Activated CD8-positive, alpha-beta T cell treated with anti-CD3 and anti-CD28 coated beads, Interleukin-2, amount 10 ng/mL, durations not matched to agents 7 days and 5 days (primary cell): ENCODE measurements at places on chromosomes 12 and 14. TPM values are rescaled to one million over a fixed set of nuclear protein-coding genes. Genes with fewer than 3 reads are reported as not detected.

- DNase-seq, result no peak
Measured at GRCh38 chr12:12011880-12012260, 58.9 kb upstream of the BCL2L14 start.

GRCh38 chr12:30700216-30700900, 4.7 kb upstream of the IPO8 start:
- DNase-seq, result no peak

GRCh38 chr14:90398315-90398839, 1.5 kb downstream of the CALM1 start:
- peak; percentile 72 for DNase-seq

GRCh38 chr14:81536241-81536771, 2.7 kb upstream of the SEL1L start:
- no peak for DNase-seq

- no peak for DNase-seq
Measured at GRCh38 chr12:51521554-51522276, 69.3 kb upstream of the SCN8A start.

GRCh38 chr12:4112734-4113325, 160.7 kb upstream of the CCND2 start:
- peak; percentile 18 for DNase-seq

DNA sequence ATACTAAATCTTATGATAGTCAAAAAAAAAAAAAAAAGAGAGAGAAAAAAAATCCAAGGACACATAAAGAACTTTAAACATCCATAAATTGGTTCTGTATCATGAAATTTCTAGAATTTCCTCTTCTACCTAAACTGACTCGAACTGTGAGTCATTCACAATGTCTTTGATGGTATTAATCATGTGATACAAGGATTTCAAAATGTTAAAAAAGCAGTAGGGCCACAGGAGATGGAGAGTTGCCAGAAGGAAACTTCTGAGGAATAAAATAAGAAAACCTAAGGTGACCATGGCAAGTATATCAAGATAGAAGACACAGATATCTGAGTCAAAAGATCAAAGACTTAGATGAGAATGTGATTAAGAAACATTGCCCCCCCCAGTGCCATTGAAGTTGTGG, 1320.9 kb upstream of the FLRT2 start:
- DNase-seq, result no peak

GRCh38 chr14:69664865-69665526, 53.6 kb downstream of the SUSD6 start:
- DNase-seq, result no peak

- no peak for DNase-seq
Measured at GRCh38 chr14:103132381-103133209, 9.3 kb downstream of the TNFAIP2 start.

GRCh38 chr12:131704509-131704908, 6.4 kb upstream of the SFSWAP start:
- DNase-seq, result no peak

DNA sequence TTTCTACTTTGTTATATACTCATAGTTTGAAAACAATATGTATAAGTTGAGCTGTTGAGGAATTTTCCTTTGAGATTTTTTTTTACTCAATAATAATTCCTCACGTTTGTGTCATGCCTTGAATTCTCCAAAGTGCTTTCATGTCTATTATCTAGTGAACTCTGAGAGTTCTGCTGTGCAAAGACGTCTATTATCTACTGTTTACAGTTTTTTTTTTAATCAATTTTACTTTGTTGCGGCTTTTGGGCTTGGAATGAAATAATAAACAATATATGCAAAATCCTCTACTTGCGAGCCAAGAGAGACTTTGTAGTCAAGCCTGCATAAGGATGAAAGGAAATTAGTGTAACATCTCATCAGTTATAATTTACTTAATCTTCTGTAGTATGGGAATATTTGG, 107.2 kb upstream of the FRMD6 start:
- no peak for DNase-seq

DNA sequence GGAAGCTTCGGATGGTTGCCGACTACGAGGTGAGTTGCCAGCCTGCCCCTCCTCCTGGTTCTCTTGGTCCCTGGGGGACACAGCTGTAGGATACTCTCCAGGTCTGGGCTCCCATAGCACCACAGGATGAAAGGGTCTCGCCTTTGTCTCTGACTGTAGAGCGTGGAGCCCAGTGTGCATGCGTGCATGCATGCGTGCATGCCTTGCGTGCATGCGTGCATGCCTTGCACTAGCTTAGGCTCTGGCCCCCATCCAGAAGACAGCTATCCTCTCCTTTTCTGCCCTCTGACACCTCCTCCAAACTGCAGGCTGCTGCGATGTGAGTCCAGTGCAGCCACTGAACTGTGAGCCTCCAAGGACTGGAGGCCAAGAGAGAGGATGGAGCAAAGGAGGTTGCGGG, 19.1 kb downstream of the NGB start:
- DNase-seq, result no peak

DNA sequence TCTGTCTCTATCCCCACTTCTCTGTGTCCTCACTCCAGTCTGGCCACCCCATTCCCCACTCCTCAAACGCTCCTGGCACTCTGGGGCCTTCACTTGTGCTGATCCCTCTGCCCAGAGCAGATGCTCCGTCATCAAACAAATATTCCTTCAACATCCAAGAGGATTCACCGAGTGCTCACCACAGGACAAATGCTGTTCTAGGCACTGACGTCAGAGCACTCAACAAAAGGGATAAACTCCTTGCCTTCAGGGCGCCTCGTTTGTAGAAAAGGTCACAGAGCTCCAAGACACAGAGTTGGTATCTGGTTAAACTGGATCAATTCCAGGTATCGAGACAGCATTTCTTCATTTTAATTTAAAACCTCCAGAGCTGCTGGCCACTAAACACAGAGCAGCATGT, 35.3 kb downstream of the PSMC1 start:
- no peak for DNase-seq

DNA sequence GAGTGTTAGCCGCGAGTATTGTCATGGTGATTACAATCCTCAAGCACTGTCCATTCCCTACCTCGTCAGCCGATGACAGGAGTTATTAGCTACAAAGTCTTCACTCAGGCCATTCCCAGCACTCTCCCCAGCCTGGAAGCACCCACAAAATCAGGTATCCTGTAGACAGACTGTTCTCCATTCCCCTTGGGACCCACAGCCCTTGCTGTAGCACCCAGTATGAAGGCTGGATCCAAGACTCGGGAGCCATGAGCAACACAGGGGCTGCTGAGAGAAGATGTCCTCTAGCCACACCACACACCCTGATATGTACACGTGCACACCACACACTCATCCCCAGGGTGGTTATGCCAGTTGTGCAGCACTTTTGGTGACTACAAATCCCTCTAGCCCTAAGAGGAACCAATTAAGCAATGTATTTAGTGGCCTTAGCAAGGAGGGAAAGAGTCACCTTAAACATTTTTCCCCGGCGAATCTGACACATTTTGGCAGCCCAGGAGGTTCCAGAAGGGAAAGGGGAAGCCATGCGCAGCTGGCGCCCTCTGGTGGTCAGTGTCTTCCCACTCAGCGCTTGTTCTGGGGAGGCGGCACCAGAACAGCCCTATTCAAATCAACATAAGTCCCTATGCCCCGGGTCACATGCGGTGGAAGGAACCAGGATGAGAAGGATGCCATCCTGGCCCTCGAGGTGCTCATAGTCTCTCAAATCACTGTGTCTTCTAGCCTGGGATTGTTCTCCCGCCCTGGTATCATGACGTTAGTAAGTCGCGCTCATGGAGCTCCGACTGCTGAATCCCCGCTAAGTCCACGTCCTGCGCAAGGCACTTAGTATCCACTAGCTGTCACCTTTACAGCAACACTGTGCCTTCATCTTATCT, 96.9 kb downstream of the GCH1 start:
- DNase-seq, result peak; percentile 83

DNA sequence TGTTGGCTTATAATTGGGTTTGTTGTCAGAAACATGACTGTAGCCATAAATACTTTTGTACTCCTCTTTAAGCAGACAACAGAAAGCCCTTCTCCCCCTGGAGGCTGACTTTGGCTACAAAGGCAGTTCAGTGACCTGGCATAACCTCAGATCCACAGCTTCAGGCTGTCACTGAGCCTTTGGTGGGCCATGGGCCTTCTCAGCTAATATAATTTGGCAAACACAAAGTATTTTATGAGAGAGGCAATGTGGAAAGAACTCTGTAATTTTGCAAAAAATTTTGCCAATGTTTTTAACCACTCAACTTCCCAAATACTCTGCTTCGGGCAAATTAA, 15.5 kb upstream of the MGP start:
- no peak for DNase-seq

GRCh38 chr12:2833327-2833726, 1.5 kb downstream of the NRIP2 start:
- DNase-seq, result no peak

DNA sequence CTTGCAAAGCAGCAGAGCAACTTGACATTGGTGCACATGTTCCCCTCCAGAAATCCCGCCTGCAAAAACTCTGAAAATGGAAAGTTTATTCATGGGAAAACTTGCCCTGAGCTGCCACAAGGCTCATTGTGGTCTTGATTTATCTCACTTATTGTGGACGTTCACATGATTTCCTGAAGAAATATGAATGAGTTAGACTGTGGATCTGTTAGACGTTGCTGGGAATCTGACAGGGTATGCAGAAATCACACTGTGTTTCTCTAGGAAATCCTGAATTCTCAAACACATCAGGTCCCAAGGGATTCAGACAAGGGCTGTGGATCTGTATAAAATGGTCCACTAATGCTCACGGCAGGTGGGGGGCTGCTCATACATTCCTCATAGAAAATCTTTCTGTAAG, 72.2 kb downstream of the EID3 start:
- DNase-seq, result no peak

- DNase-seq, result no peak
Measured at GRCh38 chr12:102475355-102475754, 5.0 kb downstream of the IGF1 start.

Gene CCDC175
- not detected for total RNA-seq

Gene LRRC9
- not detected for total RNA-seq

Gene CACNA1C
- 0.08 TPM for total RNA-seq

Gene RNASE3
- total RNA-seq, result not detected

Gene BDKRB2
- not detected for total RNA-seq

Gene IL22
- not detected for total RNA-seq

Gene DACT1
- total RNA-seq, result 0.58 TPM

Gene KRT78
- not detected for total RNA-seq
